Body of pancreas (tissue), 4 donors: ENCODE measurements at places on chromosomes 3 and 15. TPM values are rescaled to one million over a fixed set of nuclear protein-coding genes. Genes with fewer than 3 reads are reported as not detected.
A peak's percentile ranks its signal among the peaks of the same experiment; 100 is the strongest.

GRCh38 chr3:48918388-48919214, at the start of gene ARIH2:
TSS of gene ARIH2 (plus strand) at chr3:48918842. CDS start at chr3:48927559, 8,717 bp downstream.
- H3K4me3 ChIP-seq, result peak within 1 kb of the TSS; percentile 51
- peak within 1 kb of the TSS; percentile 99 for H3K27ac ChIP-seq
- H3K36me3 ChIP-seq, result no peaks in the 10 kb centered on the region

DNA sequence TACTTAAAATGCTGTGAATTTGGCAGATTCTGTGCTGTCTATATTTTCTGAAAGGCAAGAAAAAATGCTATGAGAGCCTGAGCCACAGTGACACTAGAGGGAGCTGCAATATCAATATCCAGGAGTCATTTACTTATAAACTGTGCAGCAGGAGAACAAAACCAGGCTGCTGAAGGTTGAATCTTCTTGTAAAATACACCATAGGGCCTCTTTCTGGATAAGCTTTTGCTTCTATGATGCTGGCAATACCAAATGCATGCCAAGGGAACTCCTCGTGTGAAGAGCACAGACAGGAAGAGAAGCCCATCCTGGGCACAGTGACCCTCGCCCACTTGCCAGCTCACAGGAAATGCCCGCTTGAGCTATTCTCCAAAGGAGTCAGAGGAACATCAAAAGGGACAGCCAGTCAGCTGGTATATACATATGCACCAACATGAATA, 48.0 kb upstream of the TSPAN3 start:
- H3K4me1 ChIP-seq, result no peaks in the 10 kb centered on the region
- peak; percentile 74 for DNase-seq
- H3K4me3 ChIP-seq, result no peak overlapping the region
- no peaks in the 10 kb centered on the region for H3K36me3 ChIP-seq

DNA sequence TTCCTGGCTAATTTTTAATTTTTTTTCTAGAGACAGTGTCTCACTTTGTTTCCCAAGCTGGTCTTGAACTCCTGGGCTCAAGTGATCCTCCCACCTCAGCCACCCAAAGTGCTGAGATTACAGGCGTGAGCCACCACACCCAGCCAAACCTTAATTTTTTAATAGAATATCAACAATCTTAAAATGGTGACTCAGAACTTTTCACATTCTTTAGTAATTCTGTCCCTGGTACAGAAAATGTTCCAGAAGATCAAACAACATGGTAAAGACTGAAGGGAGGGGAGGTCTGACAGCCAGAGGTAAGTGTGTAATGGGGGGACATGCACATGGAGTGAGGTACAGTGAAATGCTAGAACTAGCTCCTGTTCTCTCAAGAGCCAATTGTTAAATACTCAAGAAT, 38.2 kb downstream of the DNAH12 start:
- no peaks in the 10 kb centered on the region for H3K27me3 ChIP-seq
- no peak for DNase-seq
- no peak overlapping the region for H3K4me3 ChIP-seq
- no peak overlapping the region for H3K27ac ChIP-seq

- H3K4me1 ChIP-seq, result no peaks in the 10 kb centered on the region
- no peak overlapping the region for H3K4me3 ChIP-seq
- no peaks in the 10 kb centered on the region for H3K36me3 ChIP-seq
- H3K27me3 ChIP-seq, result no peaks in the 10 kb centered on the region
- no peak for DNase-seq
Observed at GRCh38 chr3:72646263-72646662, 202.0 kb downstream of the SHQ1 start.

GRCh38 chr15:75508840-75509532, 57.5 kb upstream of the SIN3A start:
- peaks cover 3% of the 10 kb centered on the region for H3K36me3 ChIP-seq
- H3K27ac ChIP-seq, result no peak overlapping the region
- no peaks in the 10 kb centered on the region for H3K27me3 ChIP-seq
- H3K4me3 ChIP-seq, result no peak overlapping the region
- no peaks in the 10 kb centered on the region for H3K4me1 ChIP-seq
- DNase-seq, result no peak

DNA sequence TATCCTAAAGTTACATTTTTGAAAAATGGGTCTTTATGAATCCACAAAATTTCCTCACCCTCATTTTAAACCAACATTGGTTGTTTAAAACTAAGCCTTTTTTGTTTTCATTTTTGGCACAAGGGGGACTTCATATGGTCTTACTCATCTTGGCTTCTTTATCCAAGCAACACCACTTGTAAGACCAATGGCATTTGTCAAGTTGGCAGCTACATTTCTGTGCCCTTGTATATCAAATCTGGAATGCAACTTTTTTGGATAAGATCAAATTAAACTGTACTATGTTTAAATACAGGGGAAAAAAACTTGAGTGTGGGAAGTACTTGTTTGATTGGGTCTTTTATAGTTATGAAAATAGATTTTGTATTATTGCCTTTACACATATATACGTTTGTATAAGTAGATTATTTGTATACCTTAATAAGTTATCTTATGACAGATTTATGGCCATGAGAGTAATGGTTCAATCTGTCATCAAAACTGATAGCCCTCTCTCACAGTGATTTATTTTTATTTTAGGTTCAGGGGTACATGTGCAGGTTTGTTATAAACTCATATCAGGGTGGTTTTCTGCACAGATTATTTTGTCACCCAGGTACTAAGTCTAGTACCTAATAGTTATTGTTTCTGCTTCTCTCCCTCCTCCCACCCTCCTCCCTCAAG, 43.4 kb downstream of the GPR160 start:
- H3K36me3 ChIP-seq, result no peaks in the 10 kb centered on the region
- H3K4me1 ChIP-seq, result peaks cover 3% of the 10 kb centered on the region

- DNase-seq, result no peak
- H3K36me3 ChIP-seq, result no peaks in the 10 kb centered on the region
- H3K27ac ChIP-seq, result no peak overlapping the region
- H3K27me3 ChIP-seq, result no peaks in the 10 kb centered on the region
- H3K4me1 ChIP-seq, result peaks cover 2% of the 10 kb centered on the region
Observed at GRCh38 chr15:81161851-81162250, 27.8 kb downstream of the CFAP161 start.

- H3K4me3 ChIP-seq, result no peak overlapping the region
- no peak overlapping the region for H3K27ac ChIP-seq
- peaks cover 15% of the 10 kb centered on the region for H3K4me1 ChIP-seq
- no peaks in the 10 kb centered on the region for H3K27me3 ChIP-seq
- no peak for DNase-seq
Observed at GRCh38 chr3:149226776-149227175, 5.1 kb upstream of the CP start.

DNA sequence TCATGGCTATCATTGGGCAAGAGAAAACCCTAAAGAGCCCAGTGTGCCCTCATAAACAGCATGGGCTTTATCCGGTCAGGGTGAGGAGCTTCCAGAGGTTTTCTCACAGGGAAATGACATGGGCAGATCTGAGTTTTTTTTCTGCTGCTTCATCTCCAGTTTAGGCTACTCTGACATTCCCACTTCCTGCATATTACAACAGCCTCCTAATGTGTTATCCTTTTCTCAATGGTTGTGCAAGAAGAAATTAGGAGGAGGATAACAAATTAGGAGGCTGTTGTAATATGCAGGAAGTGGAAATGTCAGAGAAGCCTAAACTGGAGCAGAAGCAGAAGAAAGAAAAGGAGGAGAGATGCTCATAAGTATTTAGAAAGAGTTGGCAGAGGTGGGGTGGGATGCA, 175.6 kb downstream of the MTHFS start:
- no peak overlapping the region for H3K27ac ChIP-seq
- H3K4me3 ChIP-seq, result no peak overlapping the region
- DNase-seq, result no peak
- H3K36me3 ChIP-seq, result no peaks in the 10 kb centered on the region

GRCh38 chr3:165817160-165817709, 20.0 kb downstream of the BCHE start:
- H3K27me3 ChIP-seq, result no peaks in the 10 kb centered on the region
- no peaks in the 10 kb centered on the region for H3K36me3 ChIP-seq
- no peaks in the 10 kb centered on the region for H3K4me1 ChIP-seq
- H3K27ac ChIP-seq, result no peak overlapping the region
- H3K4me3 ChIP-seq, result no peak overlapping the region
- DNase-seq, result no peak

Gene STRIT1
- total RNA-seq, result not detected

Gene USP13
- 5.4 TPM for total RNA-seq

Gene HYKK
- total RNA-seq, result 8.3 TPM

Gene TTLL3
- total RNA-seq, result 88.0 TPM
